Left kidney (tissue), 8 donors: ENCODE measurements at places on chromosomes 4 and X.

DNA sequence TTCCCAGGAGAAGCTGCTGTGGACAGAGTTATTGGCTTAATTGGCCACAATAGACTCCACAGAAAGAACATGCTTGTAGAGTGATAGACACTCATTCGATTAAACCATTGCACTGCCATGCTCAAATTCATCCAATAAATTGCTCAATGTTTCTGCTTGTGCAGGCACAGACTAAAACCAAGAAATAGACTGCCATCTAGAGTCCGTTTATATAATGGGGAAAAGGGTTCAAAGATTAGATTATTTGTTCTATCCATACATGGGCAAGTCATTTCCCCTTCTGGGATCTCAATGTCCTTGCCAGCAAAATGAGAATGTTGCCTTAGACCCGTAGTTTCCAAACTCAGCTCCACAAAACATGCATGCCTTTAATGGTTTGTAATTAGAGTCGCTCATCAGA, 8.7 kb downstream of the SMIM10 start:
- no peak for DNase-seq

- peak; percentile 19 for DNase-seq
Measured at GRCh38 chrX:47218920-47219815, 687 bp downstream of the CDK16 start.

DNA sequence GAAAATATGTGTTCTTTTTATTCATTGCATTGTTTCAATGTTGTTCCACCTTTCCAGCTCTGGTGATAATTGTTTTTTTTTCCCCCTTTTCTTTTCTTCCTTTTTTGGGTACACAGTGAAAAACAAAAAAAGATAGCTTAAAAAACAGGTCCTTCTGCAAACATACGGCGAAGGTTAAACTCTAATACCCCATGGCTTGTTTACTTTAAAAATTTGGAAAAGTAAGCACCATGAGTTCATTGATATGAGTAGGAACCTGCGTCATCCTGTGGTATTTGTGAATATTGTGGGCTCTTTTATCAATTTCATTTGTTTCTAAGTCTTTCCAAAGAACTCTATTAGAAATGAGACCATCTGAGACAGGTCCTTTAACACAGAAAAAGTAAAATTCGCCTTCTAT, 123.5 kb downstream of the CHRNA9 start:
- DNase-seq, result no peak

DNA sequence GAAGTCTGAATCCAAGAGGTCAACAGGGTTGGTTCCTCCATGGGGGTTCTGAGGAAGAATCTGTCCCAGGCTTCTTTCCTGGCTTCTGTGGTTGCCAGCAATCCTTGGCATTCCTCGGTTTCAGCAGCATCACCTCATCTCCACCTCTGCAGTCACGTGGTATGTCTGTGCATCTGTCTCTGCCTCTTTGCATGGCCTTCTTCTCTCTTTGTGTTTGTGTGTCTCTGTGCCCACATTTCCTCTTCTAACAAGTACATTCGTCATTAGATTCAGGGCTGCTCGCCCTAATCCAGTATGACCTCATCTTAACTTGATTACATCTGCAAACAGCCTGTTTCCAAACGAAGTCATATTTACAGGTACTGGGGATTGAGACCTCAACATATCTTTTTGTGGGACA, 114.0 kb downstream of the BCOR start:
- no peak for DNase-seq

- no peak for DNase-seq
Measured at GRCh38 chr4:118752551-118752950, 67.4 kb downstream of the METTL14 start.

GRCh38 chr4:29390921-29391320, 1329.2 kb upstream of the PCDH7 start:
- DNase-seq, result no peak

GRCh38 chrX:148784856-148785255, 284.4 kb downstream of the AFF2 start:
- no peak for DNase-seq

- DNase-seq, result no peak
Measured at GRCh38 chr4:4659871-4660651, 118.2 kb upstream of the STX18 start.

- DNase-seq, result peak; percentile 78
Measured at GRCh38 chr4:108512615-108513505, 107.5 kb upstream of the RPL34 start.

DNA sequence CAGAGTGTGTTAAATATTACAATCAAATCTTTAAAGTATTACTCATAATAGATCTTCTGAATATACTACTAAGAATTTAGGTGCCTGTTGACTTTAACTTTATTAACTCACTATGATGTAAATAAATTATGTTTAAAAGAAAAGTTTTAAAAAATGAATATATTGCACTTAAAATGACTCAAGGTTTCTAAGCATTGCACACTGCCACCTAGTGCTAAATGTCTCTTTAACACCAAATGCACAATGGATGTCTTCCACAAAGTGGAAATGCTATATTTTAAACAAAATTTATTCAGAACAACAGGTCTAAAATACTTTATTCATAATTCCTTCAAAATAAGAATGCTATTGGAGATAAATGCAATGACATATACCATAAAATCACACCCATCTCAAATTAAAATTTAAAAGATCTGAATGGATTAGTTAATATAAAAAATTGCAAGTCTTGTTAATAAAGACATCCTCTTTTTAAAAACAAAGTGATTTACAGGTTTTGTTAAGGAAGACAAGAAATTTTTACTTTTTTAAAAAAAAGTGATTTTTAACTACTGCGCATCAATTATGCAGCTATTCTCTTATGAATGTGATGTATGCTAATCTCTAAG, 5.5 kb downstream of the INPP4B start:
- DNase-seq, result peak; percentile 37

DNA sequence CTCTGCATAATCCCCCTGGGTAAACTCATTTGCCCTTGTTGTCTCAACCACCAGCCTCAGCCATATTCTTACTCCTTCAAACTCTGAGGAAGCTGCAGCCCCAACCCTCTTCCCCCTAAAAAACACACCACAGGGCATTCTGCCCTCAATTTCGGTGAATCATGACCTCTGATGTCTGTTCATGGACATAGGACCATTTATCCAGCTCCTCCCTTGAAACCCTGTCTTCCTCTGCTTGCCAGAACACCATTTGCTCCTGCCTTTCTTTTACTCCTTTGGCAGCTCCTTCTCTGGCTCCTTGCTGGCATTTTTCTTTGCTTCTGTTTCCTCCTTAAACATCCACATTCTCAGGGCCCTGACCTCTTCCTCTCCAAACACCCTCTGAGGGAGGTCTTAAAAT, 87.1 kb downstream of the ITIH6 start:
- no peak for DNase-seq

DNA sequence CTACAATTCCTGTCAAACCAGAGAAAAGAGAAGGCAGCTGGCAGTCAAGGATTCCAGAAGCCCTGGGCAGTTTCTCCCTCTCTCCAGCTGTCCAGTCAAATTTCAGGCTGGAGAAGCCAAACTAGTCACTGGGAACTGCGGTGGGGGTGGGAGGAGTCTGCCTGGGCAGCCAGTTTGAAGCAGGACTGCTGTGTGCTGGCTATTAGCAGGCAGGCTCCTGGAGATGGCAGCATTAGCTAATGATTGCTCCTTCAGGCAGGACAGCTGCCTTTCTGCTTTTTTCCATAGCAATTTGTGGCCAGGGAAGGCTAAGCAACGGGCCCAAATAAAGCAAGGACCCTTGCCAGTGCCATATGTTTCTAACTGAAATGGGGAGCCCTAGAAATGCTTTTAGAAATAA, 44.7 kb upstream of the FGF13 start:
- peak; percentile 36 for DNase-seq

GRCh38 chrX:101813200-101813599, 118.6 kb downstream of the ZMAT1 start:
- no peak for DNase-seq

GRCh38 chrX:103791228-103791627, 14.6 kb downstream of the PLP1 start:
- DNase-seq, result no peak

GRCh38 chrX:153649915-153650782, 3.1 kb downstream of the DUSP9 start:
- DNase-seq, result no peak

DNA sequence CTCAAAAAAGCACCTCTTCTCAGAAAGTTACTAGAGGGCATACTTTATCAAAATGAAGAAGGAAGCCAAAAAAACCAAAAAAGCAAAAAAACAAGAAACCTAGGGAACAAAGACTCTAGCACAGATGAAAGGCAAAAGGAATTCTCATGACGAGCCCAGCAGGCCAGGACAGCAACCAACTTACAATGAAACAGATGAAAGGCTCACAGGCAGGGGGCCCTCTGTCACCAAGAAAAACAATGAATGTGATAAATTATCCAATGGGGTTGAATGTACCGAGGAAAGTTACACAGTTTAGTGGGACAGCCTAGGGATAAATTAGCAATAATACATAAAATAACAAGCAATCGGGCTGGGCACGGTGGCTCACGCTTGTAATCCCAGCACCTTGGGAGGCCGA, 79.0 kb downstream of the GPR82 start:
- DNase-seq, result no peak

DNA sequence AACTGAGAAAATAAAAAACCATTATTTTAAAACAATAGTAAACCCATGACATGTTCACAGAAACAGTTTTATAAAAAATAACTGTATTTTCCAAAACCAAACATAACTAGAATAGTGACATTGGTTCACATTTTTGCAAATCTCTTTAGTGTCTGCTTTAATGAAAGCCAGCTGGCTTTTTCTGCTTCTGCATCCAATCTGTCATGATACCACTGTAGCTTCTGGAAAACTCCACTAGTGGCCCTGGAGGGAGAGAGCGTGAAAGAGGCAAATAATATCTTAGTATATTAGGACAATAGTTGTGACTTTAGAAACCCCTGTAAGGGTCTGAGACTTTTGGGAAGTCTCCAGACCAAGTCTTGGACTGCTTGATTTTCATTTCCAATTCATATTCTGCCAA, 31.1 kb downstream of the FGFBP1 start:
- DNase-seq, result no peak

GRCh38 chr4:84239278-84239845, 259.7 kb downstream of the NKX6-1 start:
- no peak for DNase-seq
